Left lung (tissue), 14 donors: ENCODE measurements at places on chromosomes 11 and 22. TPM values are rescaled to one million over a fixed set of nuclear protein-coding genes. Genes with fewer than 3 reads are reported as not detected.
A peak's percentile ranks its signal among the peaks of the same experiment; 100 is the strongest.

The OLFML1 gene
- 44.2 TPM for total RNA-seq

The OR51B5 gene
- 0.41 TPM for total RNA-seq

DNA sequence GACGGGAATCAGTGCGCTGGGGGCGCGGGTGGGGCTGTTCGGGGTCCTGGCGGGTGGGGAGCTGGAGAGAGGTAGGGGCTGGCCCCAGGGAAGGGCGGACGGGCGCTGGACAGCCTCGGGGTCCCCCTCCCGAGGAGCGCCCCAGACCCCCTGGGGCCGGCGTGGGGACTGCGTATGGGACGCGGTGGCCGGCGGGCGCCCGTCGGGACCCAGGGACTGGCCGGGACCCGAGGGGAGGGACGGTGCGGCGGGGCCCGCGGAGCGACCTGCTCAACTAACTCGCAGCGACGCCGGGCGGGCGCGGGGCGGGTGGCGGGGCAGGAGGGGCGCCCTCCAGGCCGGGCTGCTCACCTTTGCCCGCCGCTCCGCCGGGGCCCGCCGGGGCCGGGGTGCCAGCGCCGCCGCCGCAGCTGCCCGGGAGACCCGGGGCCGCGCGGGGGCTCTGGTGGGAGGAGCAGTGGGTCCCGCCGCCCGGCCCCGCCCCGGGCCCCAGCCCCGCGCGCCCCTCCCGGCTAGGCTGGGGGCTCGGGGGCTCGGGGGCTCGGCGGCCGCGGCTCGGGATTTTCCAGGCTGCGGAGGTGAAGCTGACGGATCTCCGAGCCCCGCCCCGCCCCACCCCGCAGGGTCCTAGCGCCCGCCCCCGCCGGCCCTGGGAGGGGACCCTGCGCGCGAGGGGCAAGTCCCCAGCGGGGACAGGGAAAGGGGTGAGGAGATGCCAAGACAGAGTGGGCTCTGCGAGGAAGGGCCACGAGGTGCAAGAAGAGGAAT is 12.3 kb downstream of the STARD10 start:
- peak overlapping the region; percentile 48 for H3K27ac ChIP-seq
- no peaks in the 10 kb centered on the region for H3K27me3 ChIP-seq
- peaks cover 8% of the 10 kb centered on the region for H3K4me1 ChIP-seq
- peak overlapping the region; percentile 50 for H3K4me3 ChIP-seq

GRCh38 chr11:57647960-57648800 is 1.5 kb downstream of the YPEL4 start:
- H3K36me3 ChIP-seq = no peaks in the 10 kb centered on the region
- no peak overlapping the region for H3K27ac ChIP-seq
- peaks cover 25% of the 10 kb centered on the region for H3K4me1 ChIP-seq
- no peak for DNase-seq
- H3K27me3 ChIP-seq = peaks cover 67% of the 10 kb centered on the region
- H3K4me3 ChIP-seq = peak overlapping the region; percentile 26

GRCh38 chr11:70191495-70192140 is 11.5 kb upstream of the FADD start:
- no peak overlapping the region for H3K27ac ChIP-seq
- H3K4me1 ChIP-seq = no peaks in the 10 kb centered on the region
- peaks cover 29% of the 10 kb centered on the region for H3K27me3 ChIP-seq
- H3K36me3 ChIP-seq = no peaks in the 10 kb centered on the region
- DNase-seq = peak; percentile 49
- H3K4me3 ChIP-seq = no peak overlapping the region

DNA sequence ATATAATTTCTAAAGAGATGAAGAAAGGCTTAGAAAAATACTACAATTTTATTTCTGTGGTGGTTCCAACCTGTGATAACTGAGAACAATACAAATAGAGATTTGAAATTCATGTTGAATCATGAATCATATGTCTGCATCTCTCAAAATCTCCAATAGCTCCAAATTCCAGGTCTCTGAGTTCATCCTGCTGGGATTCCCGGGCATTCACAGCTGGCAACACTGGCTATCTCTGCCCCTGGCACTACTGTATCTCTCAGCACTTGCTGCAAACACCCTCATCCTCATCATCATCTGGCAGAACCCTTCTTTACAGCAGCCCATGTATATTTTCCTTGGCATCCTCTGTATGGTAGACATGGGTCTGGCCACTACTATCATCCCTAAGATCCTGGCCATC is at the start of gene OR56B1:
Gene OR56B1 (plus strand): TSS at position 53 of the 400 bp plus-strand sequence. CDS start 69 bp downstream, at position 122.
- no peaks in the 10 kb centered on the region for H3K4me1 ChIP-seq
- no peaks in the 10 kb centered on the region for H3K36me3 ChIP-seq
- H3K27me3 ChIP-seq = no peaks in the 10 kb centered on the region
- no peak within 1 kb of the TSS for H3K4me3 ChIP-seq
- DNase-seq = no peak
- H3K27ac ChIP-seq = no peak within 1 kb of the TSS

DNA sequence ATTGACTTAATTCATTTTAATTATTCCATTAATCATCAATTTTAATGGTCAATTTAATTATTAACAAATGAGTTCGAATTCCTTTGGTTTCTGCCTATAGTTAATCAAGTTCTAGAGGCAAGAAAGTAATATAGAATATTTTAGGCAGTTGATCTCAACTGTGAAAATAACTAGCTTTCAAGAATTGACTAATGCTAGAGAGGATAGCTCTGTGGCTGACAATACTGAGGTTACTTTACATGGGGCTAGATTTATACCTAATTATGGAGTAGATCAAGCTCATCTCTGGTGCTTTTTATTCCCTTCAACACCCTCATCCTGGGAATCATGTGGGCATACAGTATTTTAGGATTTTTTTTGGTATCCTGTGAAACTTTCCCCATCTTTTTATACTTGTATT is 259.4 kb downstream of the GRM5 start:
- DNase-seq = no peak
- H3K4me1 ChIP-seq = no peaks in the 10 kb centered on the region
- no peak overlapping the region for H3K27ac ChIP-seq
- H3K27me3 ChIP-seq = no peaks in the 10 kb centered on the region
- H3K4me3 ChIP-seq = no peak overlapping the region
- no peaks in the 10 kb centered on the region for H3K36me3 ChIP-seq

- no peaks in the 10 kb centered on the region for H3K27me3 ChIP-seq
- H3K27ac ChIP-seq = no peak overlapping the region
- no peak for DNase-seq
These were observed 79.1 kb downstream of the TBC1D22A start for GRCh38 chr22:46841522-46841921.

GRCh38 chr11:107916671-107917241 is 11.5 kb upstream of the RAB39A start:
- peaks cover 17% of the 10 kb centered on the region for H3K27me3 ChIP-seq
- no peaks in the 10 kb centered on the region for H3K36me3 ChIP-seq
- no peaks in the 10 kb centered on the region for H3K4me1 ChIP-seq
- H3K27ac ChIP-seq = no peak overlapping the region
- H3K4me3 ChIP-seq = no peak overlapping the region
- peak; percentile 81 for DNase-seq

DNA sequence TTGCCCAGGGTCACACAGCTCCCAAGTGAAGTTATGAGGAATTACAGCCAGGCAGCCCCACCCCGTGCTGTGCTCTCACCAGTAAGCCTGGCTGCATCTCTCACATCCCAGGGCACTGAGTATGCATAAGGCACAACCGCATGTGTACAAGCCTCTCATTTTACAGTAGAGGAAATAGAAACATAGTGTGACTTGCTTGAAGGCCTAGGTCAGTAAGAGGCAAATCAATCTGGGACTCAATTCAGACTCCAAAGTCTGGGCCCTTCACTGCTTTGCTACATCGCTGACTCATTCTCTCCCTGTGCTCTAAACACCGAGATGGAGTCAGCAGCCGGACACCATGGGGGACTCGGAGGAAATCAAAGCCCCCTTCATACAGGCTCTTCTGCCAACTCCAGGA is 7.9 kb downstream of the ABTB2 start:
- peaks cover 22% of the 10 kb centered on the region for H3K27me3 ChIP-seq
- H3K4me1 ChIP-seq = peaks cover 12% of the 10 kb centered on the region
- DNase-seq = no peak
- H3K27ac ChIP-seq = no peak overlapping the region
- no peaks in the 10 kb centered on the region for H3K36me3 ChIP-seq
- H3K4me3 ChIP-seq = no peak overlapping the region

- no peak overlapping the region for H3K27ac ChIP-seq
- H3K4me3 ChIP-seq = no peak overlapping the region
- H3K4me1 ChIP-seq = no peaks in the 10 kb centered on the region
- H3K27me3 ChIP-seq = no peaks in the 10 kb centered on the region
- no peaks in the 10 kb centered on the region for H3K36me3 ChIP-seq
These were observed 19.9 kb downstream of the ANO1 start for GRCh38 chr11:70097783-70098563.

GRCh38 chr11:72274435-72274834 is 30.5 kb upstream of the PHOX2A start:
- no peak overlapping the region for H3K27ac ChIP-seq
- no peaks in the 10 kb centered on the region for H3K27me3 ChIP-seq
- H3K36me3 ChIP-seq = no peaks in the 10 kb centered on the region
- peaks cover 12% of the 10 kb centered on the region for H3K4me1 ChIP-seq
- DNase-seq = no peak
- no peak overlapping the region for H3K4me3 ChIP-seq

GRCh38 chr11:68194675-68195294 is 18.3 kb downstream of the KMT5B start:
- no peak overlapping the region for H3K27ac ChIP-seq
- H3K27me3 ChIP-seq = no peaks in the 10 kb centered on the region
- DNase-seq = no peak
- H3K36me3 ChIP-seq = no peaks in the 10 kb centered on the region
